Putamen (tissue), 1 donor: ENCODE measurements at places on chromosomes 11 and 22.

GRCh38 chr22:32517488-32517887 lies 42.9 kb downstream of the FBXO7 start:
- no peak for DNase-seq

GRCh38 chr11:86738568-86738967 lies 61.8 kb upstream of the PRSS23 start:
- no peak for DNase-seq

DNA sequence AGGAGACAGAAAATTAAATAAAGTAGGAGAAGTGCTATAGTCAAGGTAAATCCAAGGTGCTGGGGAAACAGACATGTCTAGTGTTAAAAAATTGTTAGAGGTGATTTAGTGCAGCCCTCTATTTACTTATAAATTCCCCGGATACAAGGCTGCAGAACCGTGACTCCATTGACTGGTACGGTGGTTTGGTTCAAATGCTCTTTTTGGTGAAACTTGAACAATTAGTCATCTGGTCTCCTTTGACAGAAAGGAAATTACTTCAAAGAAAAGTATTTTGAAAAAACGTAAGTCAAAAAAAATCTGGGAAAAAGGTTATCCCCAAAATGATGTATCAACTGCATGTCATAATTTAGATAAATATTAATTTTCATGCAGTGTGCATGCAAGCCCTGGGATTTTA lies 399.2 kb downstream of the CNTN5 start:
- no peak for DNase-seq

DNA sequence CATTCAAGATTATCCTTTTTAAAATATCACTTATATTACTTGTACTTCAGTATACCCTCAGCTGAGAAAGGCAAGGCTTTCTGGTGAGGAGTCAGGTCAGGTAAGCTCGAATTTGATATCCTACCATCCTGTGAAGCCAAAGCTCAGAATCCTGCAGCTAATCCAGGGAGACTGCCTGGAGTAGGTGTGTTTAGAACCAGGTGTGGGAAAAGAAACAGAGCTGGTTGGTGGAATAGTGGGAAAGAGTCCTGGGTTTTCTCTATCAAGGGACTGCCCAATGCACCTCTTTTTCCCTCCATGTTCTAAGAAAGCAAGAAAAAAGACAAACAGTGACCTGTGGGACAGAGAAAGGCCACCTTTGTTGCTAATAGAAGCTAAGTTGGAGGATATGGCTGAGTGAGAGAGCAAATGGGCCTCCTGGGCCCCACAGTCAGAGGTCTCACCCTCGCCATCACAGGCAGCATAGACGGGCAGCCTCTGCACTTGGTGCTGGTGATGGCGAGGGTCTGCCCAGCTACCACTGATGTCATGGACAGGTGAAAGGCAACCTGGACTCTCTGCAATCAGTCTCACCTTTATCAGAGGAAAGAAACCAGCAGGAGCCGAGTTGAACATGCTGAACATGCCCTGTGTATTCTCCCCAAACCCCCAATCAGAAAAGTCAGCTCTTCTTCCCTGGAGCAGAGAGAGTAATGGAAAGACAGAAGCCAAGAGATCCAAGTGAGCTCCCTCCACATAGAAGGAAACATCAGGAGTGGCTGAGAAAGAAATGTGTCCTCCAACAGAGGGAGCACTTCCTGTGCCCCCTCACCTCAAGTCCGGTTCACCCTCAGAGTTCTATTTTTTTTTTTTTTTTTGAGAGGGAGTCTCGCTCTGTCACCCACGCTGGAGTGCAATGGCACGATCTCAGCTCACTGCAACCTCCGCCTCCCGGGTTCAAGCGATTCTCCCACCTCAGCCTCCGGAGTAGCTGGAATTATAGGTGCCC lies 491.3 kb downstream of the BUD13 start:
- no peak for DNase-seq

DNA sequence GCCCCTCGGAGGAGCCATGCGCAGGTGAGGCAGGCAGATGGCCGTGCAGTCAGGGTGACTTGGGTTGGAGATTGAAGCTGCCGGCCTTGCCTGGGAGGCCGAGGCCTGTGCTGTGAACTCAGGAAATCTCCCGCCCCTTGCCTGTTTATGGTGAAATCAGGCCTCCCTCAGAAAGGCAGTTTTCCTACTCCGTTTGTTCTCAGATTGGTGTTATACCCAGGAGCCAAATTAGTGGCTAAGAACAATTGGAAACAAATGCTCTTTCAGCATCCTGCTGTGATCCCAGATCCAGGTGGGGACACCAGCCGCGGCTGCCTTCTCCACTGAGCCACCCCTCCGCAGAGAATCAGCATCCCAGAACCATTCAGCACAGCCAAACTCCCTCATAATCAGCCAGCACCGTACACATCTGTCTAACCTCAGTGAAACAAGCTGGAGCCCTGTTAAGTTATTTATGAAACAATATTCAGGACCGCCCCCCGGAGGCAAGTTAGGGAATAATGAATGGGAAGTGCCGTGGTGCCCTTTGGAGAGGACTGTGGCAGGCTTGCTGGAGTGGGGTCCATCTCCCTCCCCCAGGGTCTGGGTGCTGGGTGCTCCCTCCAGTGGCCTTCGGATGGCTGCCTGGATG lies 60.0 kb downstream of the PKNOX2 start:
- DNase-seq: no peak

DNA sequence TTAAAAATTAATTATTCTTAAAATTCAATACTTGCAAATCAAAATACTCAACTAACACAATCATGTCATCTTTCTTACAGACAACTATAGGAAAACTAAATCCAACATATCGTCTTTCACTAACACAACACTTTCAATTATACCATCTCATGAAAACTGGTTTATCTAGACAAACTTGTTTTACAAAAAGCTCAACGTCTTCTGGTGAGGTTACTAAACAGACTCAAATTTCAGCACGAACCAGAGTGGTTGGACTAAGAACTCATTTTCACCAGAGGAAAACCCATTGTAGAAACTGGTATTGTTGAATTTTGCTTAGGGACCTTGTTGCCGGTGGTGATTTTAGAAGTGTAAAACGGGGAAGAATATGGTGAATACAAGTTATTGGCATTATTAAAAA lies 52.2 kb downstream of the NUP98 start:
- no peak for DNase-seq

DNA sequence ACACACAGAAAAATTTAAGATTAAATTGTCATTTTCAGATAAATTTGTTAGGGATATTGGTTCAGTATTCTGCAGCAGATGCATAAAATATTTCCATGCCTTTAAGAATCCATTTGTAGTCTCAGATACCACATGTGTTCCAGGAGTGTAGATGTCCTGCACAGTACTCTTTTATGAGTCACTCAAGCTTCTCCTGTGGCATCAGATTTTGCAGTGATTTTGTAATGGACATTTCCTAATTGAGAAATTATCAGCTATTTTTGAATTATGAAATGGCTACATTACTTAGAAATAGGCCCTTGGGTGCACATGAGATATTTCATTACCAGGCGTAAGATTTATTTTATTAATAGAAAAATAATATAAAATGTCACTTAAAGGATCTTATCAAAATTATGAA lies 18.9 kb downstream of the MMP3 start:
- DNase-seq: no peak

- no peak for DNase-seq
Observed at GRCh38 chr22:19786264-19786585, 25.6 kb downstream of the TBX1 start.

DNA sequence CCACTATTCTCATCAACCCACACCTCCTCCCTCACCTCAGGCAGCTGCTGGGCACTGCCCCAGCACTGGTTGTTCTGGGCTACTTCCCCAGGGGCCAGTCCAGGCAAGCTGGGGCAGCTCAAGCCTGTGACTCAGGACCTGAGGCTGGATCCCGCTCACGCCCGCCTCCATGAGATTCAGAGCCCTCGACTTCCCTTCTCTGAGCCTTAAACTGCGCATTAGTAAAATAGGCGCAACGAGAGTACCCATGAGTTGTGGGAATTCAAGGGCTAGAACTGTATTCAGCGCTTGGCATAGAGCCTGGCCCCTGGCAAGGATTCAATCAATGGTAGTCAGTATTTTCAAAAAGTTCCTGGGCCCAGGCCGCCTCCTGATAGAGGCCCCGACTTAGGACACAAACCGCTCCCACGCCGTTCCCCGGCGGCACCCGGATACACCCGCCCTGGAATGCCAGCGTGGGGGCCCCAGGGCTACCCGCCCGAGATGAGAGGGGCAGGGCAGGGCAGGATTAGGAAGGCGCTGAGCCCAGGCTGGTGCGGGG lies 723 bp upstream of the CD82 start:
- no peak for DNase-seq

DNA sequence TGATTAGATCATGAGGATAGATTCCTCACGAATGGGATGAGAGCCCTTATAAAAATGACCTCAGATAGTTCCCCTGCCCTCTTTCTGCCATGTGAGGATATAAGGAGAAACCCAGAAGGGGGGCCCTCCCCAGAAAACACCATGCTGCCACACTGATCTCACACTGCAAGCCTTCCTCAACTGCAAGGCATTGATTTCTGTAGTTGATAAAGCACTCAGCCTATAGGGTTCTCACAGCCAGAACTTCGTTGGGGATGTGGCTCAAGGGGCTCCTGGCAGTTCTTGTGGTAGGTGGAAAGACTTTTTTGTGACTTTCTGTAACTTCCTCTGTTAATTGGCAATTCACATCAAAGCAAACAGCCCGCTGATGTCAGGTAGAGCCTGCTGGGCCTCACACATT lies 108.9 kb downstream of the CD44 start:
- no peak for DNase-seq

DNA sequence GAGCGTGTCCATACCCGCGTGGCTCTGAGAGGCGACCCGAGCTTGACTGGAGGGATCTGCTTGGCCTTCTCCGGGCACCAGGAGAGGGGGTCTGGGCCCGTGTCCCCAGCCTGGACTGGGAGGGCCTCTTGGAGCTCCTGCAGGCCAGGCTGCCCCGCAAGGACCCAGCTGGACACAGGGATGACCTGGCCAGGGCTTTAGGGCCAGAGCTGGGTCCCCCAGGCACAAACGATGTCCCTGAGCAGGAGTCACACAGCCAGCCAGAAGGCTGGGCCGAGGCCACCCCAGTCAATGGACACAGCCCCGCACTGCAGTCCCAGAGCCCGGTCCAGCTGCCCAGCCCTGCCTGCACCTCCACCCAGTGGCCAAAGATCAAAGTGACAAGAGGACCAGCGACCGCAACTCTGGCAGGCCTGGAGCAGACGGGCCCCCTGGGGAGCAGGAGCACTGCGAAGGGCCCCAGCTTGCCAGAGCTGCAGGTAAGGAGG lies 38.2 kb downstream of the TRIOBP start:
- no peak for DNase-seq

GRCh38 chr11:85709941-85710702 lies 24.1 kb upstream of the CCDC89 start:
- DNase-seq: no peak

DNA sequence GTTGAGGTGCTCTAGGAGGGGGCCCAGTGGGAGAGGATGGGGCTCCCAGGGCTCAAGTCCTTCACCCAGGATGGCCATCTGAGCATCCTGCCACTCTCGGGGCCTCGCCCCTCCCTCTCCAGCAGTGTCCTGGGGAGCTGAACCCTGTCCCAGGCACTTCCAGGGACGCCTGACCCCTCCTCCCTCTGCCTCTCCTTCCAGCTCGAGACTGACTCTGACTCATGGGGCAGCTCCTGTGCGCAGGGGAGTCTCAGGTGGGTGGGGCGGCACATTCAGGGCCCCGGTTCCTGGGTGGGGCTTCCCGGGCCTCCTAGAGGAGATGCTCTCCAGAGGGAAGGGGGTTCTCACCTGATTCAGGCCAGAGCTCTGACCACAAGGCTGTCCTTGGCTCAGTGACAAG lies 77.1 kb upstream of the IGLL5 start:
- DNase-seq: no peak

- no peak for DNase-seq
Observed at GRCh38 chr11:82007521-82007920, 726.1 kb downstream of the FAM181B start.

DNA sequence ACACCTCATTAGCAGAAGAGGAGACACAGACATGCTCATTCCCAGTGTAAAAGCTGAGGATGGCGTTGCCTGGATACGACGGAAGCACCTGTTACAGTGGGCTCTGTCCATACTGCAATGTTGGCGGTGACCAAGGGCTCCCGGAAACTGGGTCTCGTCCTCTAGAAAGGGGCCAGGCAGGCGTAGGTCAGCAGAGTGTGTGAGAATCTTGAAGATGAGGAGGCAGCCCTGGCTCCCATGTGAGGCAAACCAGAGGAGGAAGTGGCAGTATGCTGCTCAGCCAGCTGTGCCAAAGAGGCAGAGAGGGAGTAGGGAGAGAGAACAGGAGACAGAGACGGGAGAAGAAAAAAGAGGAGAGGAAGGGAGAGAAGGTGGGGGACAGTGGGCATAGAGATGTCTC lies 10.3 kb downstream of the LTO1 start:
- DNase-seq: no peak

GRCh38 chr11:108498816-108499408 lies 728 bp upstream of the POGLUT3 start:
- DNase-seq: no peak

DNA sequence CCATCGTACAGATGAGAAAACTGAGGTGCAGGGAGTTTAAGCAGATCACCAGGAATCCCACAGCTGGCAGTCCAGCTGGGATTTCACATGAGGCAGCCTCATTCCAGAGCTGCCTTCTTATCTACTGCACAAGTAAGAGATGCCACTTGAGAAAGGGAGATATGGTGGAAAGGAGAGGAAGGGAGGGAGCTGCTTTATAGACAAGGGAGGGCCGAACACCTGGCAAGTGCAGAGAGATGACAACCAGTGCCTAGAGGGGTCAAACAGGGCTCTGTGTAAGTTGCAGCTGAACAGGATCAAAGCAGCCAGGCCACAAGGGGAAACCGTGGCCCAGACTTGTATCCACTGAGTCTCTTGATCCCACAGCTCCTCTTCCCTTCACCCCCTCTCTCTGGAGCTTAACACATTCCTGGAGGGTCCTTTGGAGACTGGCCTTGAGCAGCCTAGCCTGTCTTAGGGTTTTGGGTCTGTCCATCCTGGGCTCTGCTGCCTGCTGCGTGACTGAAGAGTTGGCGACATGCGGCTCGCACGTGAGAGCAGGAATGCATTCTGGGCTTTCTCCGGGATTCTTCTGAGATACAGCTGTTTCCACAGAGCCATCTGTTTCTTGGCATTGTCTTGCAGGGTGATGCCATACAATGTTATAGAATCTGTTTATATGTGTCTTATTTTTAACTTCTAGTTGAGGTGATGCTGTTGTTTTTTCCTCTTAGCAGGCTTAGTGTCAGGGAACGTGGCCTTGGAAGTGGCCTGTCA lies 268.5 kb upstream of the SYN3 start:
- no peak for DNase-seq

- DNase-seq: no peak
Observed at GRCh38 chr11:119169282-119169719, 776 bp downstream of the NLRX1 start.

DNA sequence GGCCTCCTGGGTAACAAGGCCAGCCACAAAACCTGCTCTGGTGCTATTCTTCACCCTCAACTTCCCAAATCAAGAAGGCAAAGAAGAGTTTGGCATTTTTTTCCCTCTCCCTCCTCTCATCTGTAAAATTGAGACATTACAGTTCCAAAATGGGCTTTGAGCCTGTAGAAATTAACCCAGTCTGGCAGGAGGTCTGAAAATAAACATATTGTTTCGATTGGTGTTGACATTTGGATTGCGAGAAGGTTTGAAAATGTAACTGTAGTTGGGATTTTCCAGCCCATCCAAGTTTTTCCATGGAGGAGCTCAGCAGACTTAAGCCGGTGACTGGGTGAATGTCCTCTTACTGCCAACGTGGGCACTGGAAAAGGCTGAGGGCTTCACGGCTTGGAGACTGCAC lies 35.0 kb upstream of the ALX4 start:
- DNase-seq: no peak

- DNase-seq: peak; percentile 50
Observed at GRCh38 chr11:132125988-132126871, 755.8 kb downstream of the NTM start.

- DNase-seq: no peak
Observed at GRCh38 chr11:73194593-73194992, 23.5 kb upstream of the P2RY2 start.
